Adrenal gland (tissue), 19 donors: ENCODE measurements at places on chromosomes 7 and 10. TPM values are rescaled to one million over a fixed set of nuclear protein-coding genes. Genes with fewer than 3 reads are reported as not detected.
A peak's percentile ranks its signal among the peaks of the same experiment; 100 is the strongest.

The PPP1R17 gene
- total RNA-seq: not detected

DNA sequence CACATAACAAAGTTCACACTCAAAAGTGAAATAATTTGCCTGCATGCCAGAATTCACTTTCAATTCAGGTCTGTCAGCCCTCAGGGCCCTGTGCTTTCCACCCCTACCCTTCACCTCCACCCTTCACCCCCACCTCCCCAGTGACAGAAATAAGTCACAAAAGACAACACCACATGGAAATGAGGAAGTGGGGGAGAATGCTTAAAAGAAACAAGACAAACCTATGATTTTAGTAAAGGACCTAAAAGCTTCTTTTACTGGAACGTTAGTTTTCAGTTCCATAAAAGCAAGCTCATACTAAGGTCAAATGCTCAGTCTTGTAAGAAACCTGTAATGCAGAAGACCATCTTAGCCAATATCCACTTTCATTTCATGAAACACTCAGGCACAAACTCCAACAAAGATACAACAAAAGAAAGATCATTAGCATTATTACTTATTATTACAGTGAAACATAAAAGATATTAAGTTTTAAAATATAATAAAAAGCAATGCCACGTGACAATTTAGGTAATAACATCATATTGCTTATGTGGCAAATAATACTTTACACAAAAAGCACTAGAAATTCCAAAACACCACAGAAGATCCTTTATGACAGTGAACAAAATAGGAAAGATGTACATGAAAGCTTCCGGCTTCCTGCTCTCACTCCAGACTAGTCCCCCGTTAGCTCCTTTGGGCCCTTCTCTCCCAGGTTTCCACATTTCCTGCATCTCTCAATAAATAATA, 112.1 kb downstream of the LMBR1 start:
- no peak overlapping the region for H3K4me3 ChIP-seq
- no peaks in the 10 kb centered on the region for H3K4me1 ChIP-seq
- H3K27me3 ChIP-seq: no peaks in the 10 kb centered on the region
- DNase-seq: no peak
- H3K27ac ChIP-seq: no peak overlapping the region

DNA sequence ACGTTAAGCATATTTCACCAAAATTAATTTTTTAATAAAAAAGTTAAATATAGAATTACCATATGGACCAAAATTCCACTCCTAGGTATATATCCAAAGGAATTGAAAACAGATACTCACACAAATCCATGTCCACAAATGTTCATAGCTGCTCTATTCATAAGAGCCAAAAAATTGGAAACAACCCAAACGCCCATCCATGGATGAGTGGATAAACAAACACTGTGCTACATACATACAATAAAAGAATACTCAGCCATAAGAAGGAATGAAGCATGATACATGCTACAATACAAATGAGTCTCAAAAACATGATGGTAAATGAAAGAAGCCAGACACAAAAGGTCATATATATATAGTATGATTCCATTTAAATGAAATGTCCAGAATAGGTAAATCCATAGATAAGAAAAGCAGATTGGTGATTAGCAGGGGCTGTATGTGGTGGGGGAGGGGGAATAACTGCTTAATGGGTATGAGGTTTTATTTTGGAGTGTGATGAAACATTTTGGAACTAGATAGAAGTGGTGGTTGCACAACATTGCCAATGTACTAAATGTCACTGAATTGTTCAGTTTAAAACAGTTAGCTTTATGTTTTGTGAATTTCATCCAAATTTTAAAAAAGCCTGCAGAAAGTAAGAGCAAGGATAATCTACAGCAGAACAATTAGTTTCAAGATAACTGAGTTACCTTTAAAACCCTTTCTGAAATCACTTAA, 101.2 kb upstream of the EFCAB10 start:
- H3K27ac ChIP-seq: no peak overlapping the region
- DNase-seq: no peak
- no peaks in the 10 kb centered on the region for H3K27me3 ChIP-seq
- H3K36me3 ChIP-seq: no peaks in the 10 kb centered on the region
- peaks cover 30% of the 10 kb centered on the region for H3K4me1 ChIP-seq
- H3K4me3 ChIP-seq: no peak overlapping the region

The LIPJ gene
- total RNA-seq: not detected

DNA sequence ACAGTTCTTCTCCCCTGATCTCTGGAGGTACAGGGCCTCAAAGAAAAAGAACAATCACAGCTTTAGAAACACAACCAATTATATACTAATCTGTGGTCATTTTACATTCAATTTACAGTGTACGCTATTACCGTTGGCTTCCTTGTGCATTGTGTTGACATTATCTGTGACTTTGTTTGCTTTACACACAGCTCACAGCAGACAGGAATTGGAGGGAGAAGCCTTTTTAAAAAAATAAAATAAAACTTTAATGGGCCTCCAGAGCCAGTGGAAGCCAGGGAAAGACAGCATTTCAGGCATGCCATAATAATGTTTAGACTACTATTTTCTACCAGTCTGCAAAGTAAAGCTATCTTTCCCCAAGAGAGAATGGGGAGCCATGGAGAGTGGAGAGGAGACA, 179.0 kb upstream of the ADO start:
- DNase-seq: no peak
- no peaks in the 10 kb centered on the region for H3K27me3 ChIP-seq
- no peaks in the 10 kb centered on the region for H3K36me3 ChIP-seq
- H3K27ac ChIP-seq: no peak overlapping the region
- peaks cover 5% of the 10 kb centered on the region for H3K4me1 ChIP-seq
- no peak overlapping the region for H3K4me3 ChIP-seq

The CAMK1D gene
- 7.8 TPM for total RNA-seq

- H3K27ac ChIP-seq: no peak overlapping the region
- no peaks in the 10 kb centered on the region for H3K36me3 ChIP-seq
- no peaks in the 10 kb centered on the region for H3K4me1 ChIP-seq
- no peak overlapping the region for H3K4me3 ChIP-seq
- DNase-seq: no peak
These were observed 627.2 kb downstream of the KCNMA1 start for GRCh38 chr10:77010430-77010829.

GRCh38 chr10:50272531-50272930, 21.2 kb upstream of the ASAH2 start:
- H3K4me1 ChIP-seq: no peaks in the 10 kb centered on the region
- H3K4me3 ChIP-seq: no peak overlapping the region
- no peak overlapping the region for H3K27ac ChIP-seq
- H3K36me3 ChIP-seq: no peaks in the 10 kb centered on the region
- no peak for DNase-seq

GRCh38 chr7:7176406-7177043, 5.8 kb upstream of the C1GALT1 start:
- peak overlapping the region; percentile 54 for H3K27ac ChIP-seq
- no peaks in the 10 kb centered on the region for H3K27me3 ChIP-seq
- no peaks in the 10 kb centered on the region for H3K4me1 ChIP-seq
- DNase-seq: peak; percentile 31
- H3K36me3 ChIP-seq: no peaks in the 10 kb centered on the region
- H3K4me3 ChIP-seq: no peak overlapping the region

- H3K4me1 ChIP-seq: no peaks in the 10 kb centered on the region
- H3K36me3 ChIP-seq: no peaks in the 10 kb centered on the region
- no peak for DNase-seq
- H3K4me3 ChIP-seq: no peak overlapping the region
- no peak overlapping the region for H3K27ac ChIP-seq
- H3K27me3 ChIP-seq: no peaks in the 10 kb centered on the region
These were observed 58.9 kb downstream of the NAMPT start for GRCh38 chr7:106225856-106226255.

The TMEM229A gene
- total RNA-seq: 0.32 TPM
